ENCODE measurements at places on chromosomes 1 and 21.
A peak's percentile ranks its signal among the peaks of the same experiment; 100 is the strongest.

DNA sequence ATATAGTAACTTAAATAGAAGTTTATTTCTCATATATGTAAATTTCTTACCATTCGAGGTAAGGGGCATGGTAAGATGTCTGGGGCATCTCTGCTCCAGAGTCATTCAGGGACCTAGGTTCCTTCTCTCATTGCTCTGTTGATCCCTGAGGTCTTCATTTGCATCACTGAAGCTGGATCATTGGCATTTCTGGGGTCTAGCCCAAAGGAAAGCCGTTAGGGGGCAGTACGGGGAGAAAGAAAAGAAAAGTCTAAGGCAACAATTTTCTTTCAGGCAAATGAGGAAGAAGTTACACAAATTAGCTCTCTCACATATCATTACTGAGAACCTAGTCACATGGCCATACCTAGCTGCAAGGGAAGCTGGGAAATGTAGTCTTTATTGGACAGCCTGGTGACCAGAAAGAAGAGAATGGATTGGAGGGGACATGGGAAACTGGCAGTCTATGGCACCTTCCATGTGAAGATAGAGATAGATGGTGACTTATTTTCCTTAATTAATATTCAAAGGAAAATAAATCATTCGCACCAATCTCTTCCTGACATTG, 10.2 kb upstream of the SUSD4 start:
- DNase-seq: no peak

DNA sequence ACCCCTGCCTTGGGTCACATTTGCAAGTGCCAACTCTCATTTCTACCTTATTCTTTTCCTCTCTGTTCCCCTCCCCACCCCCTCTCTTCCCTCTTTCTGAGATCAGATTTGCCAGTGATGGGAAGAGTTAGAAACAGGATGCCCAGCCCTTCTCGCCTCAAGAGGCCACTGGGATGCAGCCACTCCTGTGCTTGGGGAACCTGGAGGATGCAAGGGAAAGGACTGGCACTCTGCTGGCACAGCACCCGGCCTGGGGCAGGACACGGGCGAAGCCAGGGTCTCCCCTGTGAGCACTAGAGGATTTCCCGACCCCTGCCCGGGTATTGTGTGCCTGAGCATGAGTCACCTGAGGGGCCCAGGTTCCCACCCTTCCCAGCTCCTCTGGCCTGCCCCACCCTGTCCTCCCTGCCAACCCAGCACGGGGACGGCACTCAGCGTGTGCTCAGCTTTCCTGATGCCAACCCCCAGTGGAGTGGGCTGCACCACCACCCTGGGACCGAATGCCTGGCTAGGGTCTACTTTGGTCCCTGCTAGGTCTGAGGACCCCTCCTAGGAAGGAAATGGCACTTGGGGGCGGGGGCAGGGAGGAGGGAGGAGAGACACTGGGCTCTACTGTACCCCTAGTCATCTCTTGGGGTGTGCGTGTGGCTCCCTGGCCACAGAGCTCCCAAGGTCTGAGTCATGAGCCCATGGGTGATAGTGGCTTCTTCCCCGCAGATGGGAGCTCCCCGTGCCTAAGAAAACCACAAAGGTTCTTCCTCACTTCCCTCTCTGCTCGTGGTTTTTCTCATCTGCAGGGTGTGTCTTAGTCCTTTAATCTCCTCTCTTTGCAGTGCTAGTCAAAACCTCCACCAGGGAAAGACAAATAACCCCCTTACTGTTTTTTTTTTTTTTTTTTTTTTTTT, 12.4 kb downstream of the LMNA start:
- DNase-seq: peak; percentile 76

DNA sequence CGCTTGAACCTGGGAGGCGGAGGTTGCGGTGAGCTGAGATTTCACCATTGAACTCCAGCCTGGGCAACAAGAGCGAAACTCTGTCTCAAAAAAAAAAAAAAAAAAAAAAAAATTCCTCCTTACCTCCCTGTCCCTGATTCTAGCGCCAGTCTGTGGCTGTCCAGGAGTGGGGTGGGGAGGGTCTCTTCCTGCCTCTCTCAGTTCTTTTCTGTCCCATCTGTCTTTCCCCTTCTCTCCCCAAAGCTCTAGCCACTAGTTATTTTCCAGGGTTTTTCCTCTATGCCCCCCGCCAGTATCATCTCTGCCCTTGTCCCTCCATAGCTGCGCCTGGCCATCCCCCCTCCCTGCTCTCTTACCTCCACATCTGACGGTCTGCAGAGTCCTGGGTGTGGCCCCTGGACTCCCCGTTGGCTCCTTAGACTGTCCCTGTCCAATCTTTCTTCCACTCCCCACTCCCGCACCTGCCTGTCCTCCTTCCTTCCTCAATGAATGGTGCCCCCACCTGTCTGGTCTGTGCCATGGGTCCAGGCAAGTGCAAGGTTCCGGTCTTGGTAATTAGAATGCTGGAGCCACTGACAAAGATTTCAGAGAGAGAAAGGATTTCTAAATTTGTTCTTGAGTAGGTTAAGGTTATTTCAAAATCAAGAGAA, 1.6 kb upstream of the TMEM63A start:
- no peak for DNase-seq

DNA sequence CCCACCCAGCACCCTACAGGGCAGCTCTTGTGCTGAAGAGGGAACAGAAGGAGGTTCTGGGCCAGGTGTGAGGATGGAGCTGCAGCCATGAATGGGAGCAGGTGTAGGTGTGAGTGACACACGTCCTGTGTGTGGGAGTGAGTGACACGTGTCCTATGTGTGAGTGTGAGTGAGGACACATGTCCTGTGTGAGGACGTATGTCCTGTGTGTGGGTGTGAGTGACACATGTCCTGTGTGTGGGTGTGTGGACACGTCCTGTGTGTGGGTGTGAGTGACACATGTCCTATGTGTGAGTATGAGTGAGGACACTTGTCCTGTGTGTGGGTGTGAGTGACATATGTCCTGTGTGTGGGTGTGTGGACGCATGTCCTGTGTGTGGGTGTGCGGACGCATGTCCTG, 26.4 kb downstream of the MEGF6 start:
- DNase-seq: no peak

GRCh38 chr1:181159451-181160140, 71.1 kb downstream of the IER5 start:
- no peak for DNase-seq

- DNase-seq: no peak
Measured at GRCh38 chr1:68811806-68812205, 314.9 kb upstream of the DEPDC1 start.

DNA sequence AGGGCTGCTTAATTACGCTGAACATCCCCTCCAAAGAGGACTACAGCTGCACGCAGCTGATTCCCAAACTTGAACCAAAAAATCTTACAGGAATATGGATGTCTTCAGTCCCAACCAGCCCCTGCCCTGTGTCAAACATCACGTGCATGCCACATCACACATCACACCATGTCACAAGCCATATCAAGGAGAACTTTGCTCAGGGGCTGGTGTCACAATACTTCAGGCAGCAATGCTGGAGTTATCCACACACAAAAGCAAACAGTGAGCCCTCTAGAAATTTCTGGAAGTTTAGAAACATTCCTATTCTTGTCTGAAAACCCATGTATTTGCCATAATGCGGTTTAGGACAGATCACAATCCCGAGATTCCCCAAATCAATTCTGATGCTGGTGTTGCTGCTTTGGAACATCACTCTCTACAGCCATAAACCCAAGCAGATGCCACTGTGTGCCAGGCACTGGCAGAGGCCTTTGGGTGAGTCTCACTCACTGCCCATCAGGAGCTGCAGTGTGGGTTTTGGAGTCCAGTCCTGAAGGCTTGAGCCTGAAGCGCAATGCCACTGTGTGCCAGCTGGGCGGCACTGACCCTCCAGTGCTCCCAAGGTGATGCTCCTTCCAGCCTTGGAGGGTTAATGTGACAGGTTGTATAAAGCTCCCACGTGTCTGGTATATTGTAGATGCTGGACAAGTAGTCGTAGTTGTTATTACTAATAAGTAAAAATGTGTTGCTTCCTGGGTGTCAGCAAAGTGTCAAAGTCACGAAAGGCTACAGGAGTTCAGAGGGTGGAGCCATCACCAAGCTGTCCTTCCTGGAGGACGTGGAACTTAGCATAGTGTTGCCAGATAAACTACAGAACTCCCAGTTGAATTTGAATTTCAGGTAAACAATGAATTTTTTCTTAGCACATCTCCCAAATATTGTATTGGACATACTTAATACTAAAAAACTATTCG, 20.1 kb upstream of the EFNA1 start:
- no peak for DNase-seq
